Kidney (tissue), 22 donors: ENCODE measurements at places on chromosomes 6 and 20. TPM values are rescaled to one million over a fixed set of nuclear protein-coding genes. Genes with fewer than 3 reads are reported as not detected.

GRCh38 chr6:146635165-146635564 is 36.4 kb downstream of the ADGB start:
- no peak for DNase-seq

- peak; percentile 42 for DNase-seq
Measured at GRCh38 chr6:25956226-25956625, 6.4 kb upstream of the TRIM38 start.

DNA sequence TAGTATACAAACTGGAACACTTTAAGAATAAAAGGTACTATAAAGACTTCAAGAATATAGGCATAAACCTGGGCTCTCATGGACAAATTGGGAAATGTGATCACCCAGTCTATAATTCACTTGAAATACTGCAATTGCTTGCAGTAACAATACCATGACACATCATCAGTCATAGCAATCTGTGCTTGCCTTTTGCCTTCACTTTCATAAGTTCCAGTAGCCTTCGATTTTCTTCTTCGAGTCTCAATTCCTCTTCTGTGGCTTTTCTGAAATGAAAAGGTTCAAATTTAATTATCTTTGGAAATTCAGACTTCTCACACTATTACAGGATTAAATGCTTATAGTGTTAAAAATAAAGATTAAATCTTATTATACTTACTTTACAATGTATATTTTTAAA is 96.3 kb upstream of the ZBTB24 start:
- DNase-seq, result no peak

HAO1 gene
- polyA plus RNA-seq, result 0.86 TPM

DNA sequence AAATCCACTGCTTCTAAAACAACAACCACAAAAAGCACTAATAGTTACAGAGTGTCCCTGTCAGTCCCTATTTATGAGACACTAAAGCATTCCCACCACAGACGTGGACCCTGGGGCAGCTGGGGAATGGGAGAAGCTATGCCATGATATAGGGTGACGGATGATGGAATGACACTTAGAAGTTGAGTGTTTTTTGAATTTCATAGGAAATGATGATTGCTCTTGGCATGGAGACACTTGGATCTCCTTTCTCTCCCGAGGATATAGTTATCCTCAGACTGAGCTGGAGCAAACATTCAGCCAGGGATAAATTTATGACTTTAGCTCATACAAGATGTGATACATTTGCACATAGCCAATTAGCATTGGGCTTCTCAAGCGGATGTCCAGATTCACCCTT is 151.2 kb downstream of the EDN3 start:
- no peak for DNase-seq

GRCh38 chr6:50654155-50654554 is 59.2 kb upstream of the TFAP2D start:
- DNase-seq, result no peak

DNA sequence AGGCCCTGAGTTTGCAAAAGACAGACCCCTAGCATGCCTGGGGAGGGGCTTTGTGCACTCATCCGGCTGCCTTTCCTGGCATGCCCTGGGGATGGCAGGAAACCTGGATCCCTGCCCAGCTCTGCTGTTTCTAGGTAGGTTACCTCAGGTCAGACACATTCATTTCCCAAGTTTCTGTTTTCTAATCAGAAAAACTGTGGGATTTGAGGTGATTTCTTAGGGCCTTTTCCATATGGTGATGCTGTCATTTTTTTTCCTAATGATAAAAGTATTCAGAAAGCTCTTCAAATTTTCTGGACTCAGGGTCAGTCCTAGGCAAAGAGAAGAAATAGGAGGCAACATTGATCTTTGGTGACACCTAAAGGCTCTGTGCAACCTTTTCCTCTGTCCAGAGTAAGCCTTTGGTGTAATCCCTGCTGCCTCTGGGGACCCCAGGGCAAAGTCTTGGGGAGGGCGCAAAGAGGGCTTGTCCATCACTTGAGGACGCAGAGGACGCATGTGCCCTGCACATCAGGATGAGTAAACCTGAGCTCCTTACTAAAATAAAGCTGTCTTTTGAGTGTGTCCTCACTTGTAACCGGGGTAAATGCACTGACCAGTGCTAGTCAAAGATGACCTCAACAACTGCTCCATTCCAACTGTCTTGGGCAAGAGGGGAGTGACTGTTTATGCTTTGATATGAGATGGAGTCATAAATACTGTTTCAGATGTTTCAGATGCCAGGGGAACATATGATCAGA is 13.5 kb upstream of the TRAM2 start:
- DNase-seq, result no peak

DNA sequence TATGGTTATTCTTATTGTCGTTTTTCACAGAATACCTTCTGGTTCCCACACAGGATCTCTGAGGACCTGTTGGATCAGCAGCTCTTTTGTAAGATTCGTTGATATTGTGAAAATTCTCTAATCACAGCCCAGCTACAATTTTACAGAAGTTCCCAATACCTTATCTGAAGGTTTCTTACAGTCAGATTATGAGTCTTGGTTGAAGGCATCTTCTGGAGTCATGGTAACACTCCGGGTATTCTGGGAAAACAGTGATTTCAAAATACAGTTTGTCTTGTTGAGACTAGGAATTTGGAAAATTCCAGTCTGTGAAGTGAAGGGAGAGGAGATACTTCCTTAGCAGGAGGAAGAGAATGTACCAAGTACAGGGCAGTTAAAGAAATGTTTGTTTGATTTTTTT is 22.2 kb upstream of the HLA-C start:
- DNase-seq, result no peak

DNA sequence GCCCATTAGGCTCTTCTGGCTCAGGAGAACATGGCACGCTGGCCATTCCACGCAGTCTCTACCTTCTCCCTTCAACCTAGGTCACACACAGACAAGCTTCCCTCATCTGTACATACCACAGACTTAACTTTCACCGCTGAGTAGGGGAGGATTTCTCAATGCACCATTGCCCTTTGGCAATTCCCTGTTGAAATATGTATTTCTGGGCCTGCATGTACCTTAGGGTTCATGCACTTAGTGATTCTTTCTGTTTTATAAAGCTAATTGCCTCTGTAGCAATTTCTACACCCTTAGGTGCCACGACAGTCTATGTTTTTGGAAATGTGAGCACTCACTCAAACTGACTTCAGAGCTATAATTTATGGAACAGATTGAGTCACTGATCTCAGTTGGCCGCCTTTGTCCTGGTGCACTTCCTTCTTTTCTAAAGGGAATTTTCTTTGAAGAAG is 253.8 kb upstream of the PRDM1 start:
- DNase-seq, result no peak

- DNase-seq, result peak; percentile 72
Measured at GRCh38 chr20:31870726-31871617, 538 bp downstream of the TTLL9 start.

DNA sequence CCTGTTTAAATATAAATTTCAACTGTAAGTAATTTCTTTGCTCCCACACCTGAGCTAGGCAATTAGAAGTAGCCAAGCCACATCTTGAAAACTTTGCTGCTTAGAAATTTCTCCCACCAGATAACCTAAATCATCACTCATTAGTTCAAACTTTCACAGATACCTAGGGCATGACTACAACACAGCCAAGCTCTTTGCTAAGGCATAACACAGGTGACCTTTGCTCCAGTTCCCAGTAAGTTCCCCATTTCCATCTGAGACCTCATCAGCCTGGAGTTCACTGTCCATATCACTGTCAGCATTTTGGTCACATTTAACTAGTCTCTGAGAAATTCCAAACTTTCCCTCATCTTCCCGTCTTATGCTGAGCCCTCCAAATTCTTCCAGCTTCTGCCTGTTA is 79.8 kb upstream of the OPRM1 start:
- DNase-seq, result peak; percentile 3

VAPB gene
- polyA plus RNA-seq, result 49.3 TPM

- DNase-seq, result no peak
Measured at GRCh38 chr6:11779329-11780096, 910 bp upstream of the ADTRP start.

GRCh38 chr6:131117878-131118277 is 17.4 kb upstream of the AKAP7 start:
- DNase-seq, result no peak

DNA sequence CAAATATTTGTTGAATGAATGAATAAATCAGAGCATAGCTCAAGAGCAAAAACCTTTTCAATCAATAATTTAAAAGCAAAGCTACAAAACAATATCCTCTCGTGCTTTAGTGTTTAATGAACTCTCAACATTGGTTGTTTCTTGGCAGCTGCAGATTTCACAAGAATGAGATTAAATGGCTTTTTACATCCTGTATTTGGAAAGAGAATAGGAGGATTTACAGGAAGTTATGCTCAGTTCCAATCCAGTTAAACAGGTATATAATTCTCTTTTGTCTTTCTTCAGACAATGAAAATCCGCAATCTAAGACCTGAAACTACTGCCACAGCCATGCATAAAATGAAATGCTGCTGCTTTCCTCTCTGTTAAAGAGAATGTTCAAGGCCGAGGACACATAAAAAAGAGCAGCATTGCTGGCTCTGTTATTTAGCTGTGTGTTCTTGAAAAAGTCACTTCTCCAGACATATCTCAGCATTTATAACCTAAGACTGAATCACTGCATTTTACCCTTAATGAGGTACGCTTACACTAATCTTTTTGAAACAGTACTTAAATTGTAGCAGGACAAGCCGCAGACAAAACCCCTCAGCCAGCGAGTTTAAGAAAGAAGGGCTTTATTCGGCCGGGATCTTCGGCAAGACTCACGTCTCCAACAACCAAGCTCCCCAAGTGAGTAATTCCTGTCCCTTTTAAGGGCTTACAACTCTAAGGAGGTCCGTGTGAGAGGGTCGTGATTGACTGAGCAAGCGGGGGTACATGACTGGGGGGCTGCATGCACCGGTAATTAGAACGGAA is 3.6 kb downstream of the C6orf52 start:
- no peak for DNase-seq

ZNF334 gene
- polyA plus RNA-seq, result 3.7 TPM

TEAD3 gene
- 11.3 TPM for polyA plus RNA-seq

RSPH4A gene
- polyA plus RNA-seq, result 0.62 TPM

- no peak for DNase-seq
Measured at GRCh38 chr6:73177221-73177944, 47.9 kb downstream of the KHDC1L start.

DNA sequence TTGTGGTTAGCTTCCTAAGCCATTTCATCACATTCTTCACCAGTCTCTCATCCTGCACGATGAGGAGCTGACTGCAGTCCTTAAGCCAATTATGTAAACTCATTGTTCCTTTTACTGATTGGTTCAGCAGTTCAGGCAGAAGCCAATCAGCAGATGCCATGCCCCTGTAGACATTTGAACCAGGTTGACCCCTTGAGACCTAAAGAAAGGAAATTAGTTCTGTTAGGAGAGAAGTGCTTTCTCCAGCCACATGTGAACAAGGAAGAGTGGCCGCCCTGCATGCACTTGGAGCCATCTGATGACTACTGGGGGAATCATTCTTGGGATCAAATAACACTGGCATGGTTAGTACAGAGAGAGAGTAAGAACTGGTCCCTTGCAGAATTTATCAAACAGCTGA is 535.2 kb upstream of the ID4 start:
- DNase-seq, result no peak

EIF6 gene
- polyA plus RNA-seq, result 254 TPM

OPRM1 gene
- not detected for polyA plus RNA-seq
